ENCODE measurements at places on chromosomes 7 and 10.

DNA sequence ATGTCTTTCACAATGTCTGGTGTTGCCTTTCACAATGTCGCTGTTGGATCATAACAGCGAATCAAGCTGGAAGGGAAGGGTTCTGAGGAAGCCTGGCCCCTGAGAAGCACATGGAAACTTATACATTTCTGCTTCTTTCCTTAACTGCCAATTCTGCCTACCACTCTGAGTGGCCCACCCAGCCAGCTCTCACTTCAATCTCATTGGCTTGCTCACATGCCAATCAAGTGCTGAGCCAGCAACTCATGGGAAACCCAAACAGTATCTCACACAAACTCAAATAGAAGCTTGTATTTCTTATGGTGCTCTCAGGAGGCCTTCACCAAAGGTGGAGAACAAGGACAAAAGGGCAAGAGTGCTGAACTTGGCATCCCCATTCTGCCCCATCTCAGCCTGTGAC is 117.4 kb upstream of the GPR26 start:
- no peak for DNase-seq

DNA sequence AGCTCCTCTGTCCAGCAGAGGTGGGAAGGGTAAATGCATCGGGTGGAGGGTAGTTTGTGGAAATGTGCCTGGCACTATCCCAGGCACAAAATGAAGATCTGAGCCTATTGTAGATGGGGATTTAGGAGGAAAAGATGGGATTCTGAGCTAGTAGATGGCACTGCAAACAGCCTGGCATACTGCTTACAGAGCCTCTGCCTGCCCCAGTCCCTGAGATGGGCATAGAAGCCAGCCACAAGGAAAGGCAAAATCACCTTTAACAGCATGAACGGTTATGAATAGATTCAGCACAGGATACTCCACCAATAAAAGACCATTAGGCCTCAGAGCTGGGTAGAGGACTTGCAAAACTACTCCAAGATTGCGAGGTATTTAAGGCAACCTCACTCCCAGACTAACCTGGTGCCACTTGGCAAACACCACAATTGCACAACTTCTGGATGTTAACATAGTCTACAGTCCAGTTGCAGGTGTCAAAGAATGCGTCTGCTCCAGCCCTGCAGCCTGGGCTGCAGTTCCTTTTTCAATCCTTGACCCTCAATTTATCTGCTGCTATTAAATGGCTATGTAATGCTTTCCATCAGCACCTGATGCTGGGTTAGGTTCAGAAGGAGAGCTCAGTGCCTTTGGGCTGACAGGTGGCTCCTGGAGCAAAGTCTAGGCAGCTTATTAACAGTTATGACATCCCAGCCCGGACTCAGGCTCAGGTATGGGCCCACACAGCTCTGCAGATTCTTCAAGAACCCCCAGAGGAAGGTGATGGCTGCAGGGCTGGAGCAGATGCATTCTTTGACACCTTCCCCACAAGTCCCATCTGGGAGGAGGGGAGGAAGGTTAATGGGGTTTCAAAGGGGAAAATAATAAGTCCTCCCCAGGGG is 34.0 kb downstream of the CDHR3 start:
- DNase-seq, result no peak

DNA sequence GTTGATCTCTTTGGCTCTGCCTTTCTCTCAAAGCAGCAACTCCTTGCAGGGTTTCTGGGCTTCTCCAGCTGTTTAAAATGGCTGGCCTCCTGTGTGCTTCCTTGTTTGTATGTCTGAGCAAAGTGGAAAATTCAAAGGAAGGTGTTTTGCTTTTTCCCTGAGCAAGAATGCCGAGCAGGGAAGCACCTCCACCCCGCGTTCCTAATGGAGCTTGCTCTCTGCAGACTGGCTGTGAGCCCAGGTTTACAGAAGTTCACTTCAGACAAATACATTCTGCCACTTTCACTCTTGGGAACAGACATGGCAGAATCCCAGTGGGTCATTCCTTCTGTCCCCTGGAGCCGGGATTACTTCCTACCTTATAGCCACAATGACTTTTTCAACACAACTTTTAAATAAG is 181.8 kb upstream of the AGK start:
- no peak for DNase-seq

GRCh38 chr7:5567790-5568189 is 144.2 kb upstream of the TNRC18 start:
- peak; percentile 51 for DNase-seq

DNA sequence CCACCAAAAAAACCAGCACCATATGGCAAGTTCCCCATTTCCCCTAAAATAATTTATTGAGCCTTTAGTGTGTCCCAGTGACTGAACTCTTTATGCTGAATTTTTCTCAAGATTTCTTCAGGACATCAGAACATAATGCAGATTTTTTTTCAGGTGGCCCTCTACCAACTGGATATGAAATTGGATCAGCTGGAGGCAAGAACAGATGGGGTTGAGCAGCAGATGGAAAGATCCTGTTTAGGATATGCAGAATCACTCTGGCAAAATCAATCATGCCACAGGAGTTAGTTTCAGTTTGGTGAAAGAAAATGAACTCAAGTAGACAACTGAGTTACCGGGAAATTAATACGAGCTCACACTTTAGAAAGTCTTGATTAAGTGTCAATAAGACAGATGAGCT is 761.5 kb upstream of the C7orf33 start:
- no peak for DNase-seq

- no peak for DNase-seq
Observed at GRCh38 chr7:106588422-106589197, 72.3 kb downstream of the CCDC71L start.

GRCh38 chr10:87849001-87849400 is 14.3 kb downstream of the KLLN start:
- no peak for DNase-seq

DNA sequence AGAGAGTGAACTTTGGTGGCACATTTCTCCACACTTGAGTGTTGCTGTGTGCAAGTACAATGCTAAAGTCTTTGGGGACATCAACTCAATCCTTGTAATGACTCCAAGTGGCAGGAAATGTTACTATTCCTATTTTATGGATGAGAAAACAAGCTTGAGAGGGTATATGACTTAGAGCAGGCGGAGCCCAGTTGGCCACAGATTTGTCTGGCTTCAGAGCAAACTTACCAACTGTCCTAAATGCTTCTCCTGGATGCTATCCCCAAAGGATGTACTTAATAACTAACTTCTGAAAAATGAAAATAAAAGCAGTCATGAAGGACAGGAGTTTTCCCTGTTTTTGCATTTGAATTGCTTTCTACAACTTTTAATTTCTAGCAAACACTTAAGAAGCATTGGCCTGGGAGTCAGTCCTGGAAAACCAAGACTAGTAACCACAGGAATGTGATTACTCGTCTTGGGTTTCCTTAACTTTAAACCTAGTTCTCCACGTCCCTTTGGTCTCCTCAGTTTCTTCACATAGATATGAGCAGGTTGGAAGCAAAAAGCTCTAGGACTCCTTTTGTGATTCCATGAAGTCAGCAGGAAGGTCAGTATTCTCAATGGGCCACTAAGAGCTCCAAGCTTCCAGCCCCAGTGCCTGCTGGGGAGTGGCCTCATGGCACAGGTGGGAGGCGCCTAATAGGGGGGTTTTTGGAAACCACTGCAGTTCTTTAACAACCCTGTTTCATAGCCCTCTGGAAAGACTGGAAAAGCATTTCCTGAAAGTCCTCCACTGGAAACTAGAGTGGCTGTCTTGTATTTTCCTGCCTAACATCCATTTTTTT is 140.8 kb downstream of the GLCCI1 start:
- no peak for DNase-seq

GRCh38 chr7:90999989-91000979 is 263.9 kb upstream of the FZD1 start:
- DNase-seq, result no peak

- DNase-seq, result no peak
Observed at GRCh38 chr7:11213266-11213665, 239.6 kb downstream of the PHF14 start.

GRCh38 chr7:131493581-131493980 is 62.8 kb downstream of the PODXL start:
- no peak for DNase-seq

DNA sequence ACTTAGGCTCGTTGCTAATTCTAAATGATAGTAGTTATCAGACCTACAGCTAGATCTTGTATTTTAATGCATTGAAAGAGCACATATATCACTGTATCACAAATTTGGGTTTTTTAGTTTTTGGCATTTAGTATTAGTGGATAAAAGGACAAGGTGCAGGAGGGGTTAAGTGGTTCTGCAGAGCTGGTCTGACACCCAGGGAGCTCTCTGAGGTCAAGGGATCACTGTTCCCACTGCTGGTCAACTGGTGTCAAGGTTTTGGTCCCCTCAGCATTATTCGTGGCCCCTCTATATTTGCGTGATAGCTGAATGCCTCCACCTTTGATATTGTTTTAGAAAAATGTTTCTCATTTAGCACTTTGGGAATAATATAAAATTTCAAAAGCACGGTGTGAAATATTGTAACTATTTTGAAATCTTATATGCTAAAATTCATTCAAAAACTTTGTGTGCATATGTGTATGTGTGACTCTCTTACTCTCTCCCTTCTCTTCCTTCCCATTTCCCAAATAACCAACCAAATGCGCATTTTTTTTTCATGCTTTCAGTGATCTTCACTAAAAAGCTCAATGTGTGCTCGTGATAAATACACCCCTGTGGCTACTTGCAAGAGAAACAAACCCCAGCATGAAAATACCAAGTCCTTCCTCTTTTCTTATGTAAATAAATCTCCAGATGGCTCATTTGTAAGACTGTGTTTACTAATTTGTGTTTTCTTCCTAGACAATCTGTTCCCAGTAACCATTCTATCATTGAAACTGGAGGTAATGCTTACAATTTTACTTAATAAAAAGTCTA is 309.2 kb downstream of the FGFR2 start:
- DNase-seq, result no peak

- no peak for DNase-seq
Observed at GRCh38 chr7:91620827-91621226, 259.7 kb downstream of the MTERF1 start.

GRCh38 chr7:138248609-138249008 is 172.3 kb downstream of the AKR1D1 start:
- DNase-seq, result no peak

DNA sequence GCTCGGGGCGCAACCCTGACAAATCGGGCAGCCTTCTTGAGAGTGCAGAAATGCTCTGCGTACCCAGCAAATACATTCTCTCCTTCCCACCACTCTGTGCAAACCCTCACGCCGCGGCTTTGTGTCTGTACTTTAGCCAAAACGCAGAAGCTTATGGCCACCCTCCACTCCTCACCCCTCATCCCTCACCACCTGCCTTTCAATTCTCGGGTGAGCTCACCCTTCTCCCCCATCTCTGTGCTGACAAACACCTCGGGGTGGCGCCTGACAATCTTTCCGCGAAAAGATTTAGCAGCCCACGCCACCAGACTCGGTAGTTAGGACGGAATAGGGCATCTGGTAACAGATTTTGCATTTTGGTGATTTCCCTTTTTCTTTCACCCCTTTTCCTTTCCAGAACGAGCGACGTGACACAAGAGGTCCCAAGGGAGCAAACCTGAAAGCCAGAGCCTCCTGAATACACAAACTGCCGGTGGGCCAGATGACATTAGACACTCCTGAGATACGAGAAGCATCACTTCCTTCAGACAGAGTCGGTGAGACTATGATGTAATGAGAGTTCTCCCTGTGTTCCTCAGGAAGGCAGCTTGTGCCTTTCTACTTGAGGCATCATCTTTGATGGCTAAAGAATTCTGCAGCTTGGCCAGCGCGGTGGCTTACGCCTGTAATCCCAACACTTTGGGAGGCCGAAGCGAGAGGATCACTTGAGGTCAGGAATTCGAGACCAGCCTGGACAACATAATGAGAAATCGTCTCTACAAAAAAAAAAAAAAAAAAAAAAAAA is 671 bp upstream of the ATAD1 start:
- DNase-seq, result peak; percentile 75

DNA sequence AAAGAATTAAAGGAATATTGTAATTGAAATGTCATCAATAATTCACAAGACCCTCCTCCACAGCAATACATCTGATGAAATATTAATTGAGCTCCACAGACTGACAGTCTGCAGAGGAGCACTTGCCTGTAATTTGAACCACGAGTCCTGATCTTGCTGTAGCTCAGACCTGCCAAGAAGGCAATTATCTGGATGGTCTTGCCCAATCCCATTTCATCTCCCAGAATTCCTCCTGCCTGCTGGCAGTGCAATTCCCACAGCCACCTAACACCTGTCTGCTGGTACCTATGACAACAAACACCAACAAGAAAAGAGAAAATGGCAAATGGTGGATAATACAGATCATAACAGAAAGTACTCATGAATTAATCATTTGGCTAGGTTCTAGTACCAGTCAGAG is 38.5 kb downstream of the ERCC6 start:
- DNase-seq, result no peak

GRCh38 chr10:45602082-45602730 is 70.4 kb downstream of the ZFAND4 start:
- DNase-seq, result no peak

DNA sequence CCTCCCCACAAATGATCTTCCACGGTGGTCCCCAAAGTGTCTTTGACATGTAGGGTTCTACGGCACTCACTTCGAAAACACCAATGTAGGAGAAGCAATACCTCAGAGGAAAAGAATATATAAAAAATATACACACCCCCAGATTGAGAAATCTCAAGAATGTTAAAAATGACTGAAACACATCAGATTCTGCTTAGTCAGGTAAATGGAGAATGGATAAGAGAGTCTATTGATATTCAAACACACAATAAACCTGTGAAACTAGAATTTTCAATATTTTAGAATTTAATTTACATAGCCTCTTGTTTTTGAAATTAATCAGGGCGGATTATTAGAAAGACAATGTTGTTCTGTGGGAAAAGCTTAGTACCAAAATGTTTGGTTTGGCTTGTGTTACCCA is 712.4 kb downstream of the GATA3 start:
- DNase-seq, result no peak

GRCh38 chr10:128130051-128130450 is 3.8 kb upstream of the MKI67 start:
- no peak for DNase-seq

GRCh38 chr10:42975005-42975493 is 101.8 kb upstream of the RET start:
- DNase-seq, result no peak

GRCh38 chr7:35019801-35020200 is 17.5 kb downstream of the DPY19L1 start:
- DNase-seq, result no peak

- no peak for DNase-seq
Observed at GRCh38 chr10:78739444-78740053, 329.2 kb upstream of the ZMIZ1 start.

- no peak for DNase-seq
Observed at GRCh38 chr10:101618871-101619270, 30.8 kb downstream of the DPCD start.

- DNase-seq, result no peak
Observed at GRCh38 chr10:58570307-58570723, 57.6 kb downstream of the BICC1 start.

- no peak for DNase-seq
Observed at GRCh38 chr7:8149222-8149621, 112.7 kb downstream of the ICA1 start.

DNA sequence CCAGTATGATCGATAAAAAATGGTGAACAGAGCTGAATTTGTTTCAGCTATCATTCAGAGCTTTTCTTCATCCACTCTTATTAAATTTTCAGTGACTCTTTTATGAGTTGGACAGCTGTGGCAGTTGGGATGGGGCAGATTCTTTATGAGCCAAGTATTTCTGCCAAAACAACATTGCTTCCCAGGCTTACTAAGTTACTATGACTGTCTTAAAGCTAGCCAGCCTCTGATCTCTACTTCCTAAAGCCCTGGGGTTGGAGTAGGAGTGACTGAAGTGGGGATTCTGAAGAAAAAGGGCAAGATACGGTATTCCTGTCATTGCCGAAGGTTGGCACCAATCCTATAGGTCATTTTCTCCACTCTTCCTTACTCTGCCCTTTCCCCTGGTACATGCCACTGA is 12.7 kb downstream of the RPP30 start:
- DNase-seq, result no peak
